ENCODE measurements at places on chromosomes 2 and 18.
A peak's percentile ranks its signal among the peaks of the same experiment; 100 is the strongest.

- DNase-seq, result peak; percentile 37
Observed at GRCh38 chr2:182077448-182078142, 91.9 kb downstream of the PPP1R1C start.

GRCh38 chr2:70957798-70958197 is 20.6 kb upstream of the ANKRD53 start:
- DNase-seq, result no peak

DNA sequence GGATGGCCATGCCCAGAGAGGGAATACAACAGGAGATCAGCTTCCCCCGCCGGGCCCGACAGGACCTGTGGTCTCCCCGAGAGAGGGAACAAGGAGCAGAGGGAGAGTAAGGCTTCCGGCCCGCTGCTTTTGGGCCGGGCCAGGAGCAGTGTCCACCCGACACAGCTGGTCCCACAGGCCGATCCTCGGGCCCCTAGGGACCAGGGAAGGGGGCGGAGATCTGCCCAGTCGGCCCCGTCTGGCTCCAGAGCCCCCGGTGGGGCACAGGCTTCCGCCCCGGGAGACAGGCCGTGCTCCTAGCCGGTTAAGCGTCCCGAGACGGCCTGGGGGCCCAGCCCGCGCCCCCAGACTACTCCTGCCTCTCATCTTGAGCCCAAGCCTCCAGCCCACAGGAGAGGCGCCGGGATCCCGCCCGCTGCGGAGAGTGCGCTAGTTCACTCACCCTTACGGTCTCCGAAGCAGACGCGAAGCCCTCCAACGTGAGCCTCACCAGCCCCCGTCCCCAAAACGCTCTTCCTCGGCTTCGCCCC is at the start of gene MCFD2:
TSS of gene MCFD2 (minus strand) at position 526 of the 530 bp plus-strand sequence. CDS start 6,635 bp downstream, outside the sequence.
- DNase-seq, result peak; percentile 76

GRCh38 chr2:222774941-222775340 is 85.9 kb upstream of the ACSL3 start:
- no peak for DNase-seq

GRCh38 chr2:5102823-5103222 is 589.4 kb upstream of the SOX11 start:
- DNase-seq, result no peak

GRCh38 chr2:197207106-197207505 is 103.5 kb downstream of the ANKRD44 start:
- DNase-seq, result no peak

DNA sequence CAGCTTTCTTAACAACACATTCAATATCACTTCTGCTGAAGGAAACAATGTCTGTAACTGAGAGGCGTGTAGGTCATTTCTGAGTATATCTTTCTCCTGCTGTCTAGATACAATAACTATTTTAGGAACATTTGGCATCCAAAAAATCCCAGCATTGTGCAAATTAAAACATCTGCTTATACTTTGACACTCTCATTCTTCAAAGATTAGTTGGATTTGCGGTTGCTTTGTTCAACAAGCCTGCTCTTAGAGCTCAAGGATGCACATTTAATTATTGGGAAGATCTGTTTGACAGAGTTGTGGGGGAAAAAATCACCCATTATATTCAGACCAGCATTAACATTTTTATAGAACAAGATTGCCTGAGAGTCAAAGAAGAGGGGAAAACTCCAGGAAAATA is 449.5 kb upstream of the HNRNPA3 start:
- DNase-seq, result no peak

GRCh38 chr2:85578243-85579180 is 1.1 kb downstream of the VAMP8 start:
- no peak for DNase-seq

- DNase-seq, result no peak
Observed at GRCh38 chr2:16251511-16252225, 311.3 kb downstream of the MYCN start.

- DNase-seq, result peak; percentile 1
Observed at GRCh38 chr2:181563101-181563692, 93.7 kb downstream of the CERKL start.

- DNase-seq, result no peak
Observed at GRCh38 chr2:40178171-40178778, 273.6 kb downstream of the SLC8A1 start.

DNA sequence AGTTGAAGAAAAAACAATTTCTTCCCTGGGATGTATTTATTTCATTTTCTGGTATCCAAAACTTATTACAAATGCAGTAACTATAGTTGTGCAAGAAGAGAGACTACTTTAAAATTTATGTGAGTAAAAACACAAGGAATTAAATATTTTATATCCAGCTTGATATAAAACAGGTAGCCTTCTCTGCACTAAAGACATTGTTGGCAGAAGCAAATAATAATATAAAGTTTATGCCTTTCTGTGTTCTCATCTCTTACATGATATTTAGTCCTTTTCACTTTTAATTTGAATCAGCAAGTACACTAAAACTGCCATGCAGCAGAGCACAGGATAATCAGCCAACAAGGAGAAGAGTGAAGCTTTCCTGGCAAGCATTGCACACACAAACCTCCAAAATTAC is 352.7 kb downstream of the ARL6IP6 start:
- no peak for DNase-seq

GRCh38 chr2:215514516-215514915 is 78.6 kb upstream of the FN1 start:
- DNase-seq, result no peak

GRCh38 chr2:31057691-31058090 is 80.5 kb downstream of the GALNT14 start:
- DNase-seq, result no peak

DNA sequence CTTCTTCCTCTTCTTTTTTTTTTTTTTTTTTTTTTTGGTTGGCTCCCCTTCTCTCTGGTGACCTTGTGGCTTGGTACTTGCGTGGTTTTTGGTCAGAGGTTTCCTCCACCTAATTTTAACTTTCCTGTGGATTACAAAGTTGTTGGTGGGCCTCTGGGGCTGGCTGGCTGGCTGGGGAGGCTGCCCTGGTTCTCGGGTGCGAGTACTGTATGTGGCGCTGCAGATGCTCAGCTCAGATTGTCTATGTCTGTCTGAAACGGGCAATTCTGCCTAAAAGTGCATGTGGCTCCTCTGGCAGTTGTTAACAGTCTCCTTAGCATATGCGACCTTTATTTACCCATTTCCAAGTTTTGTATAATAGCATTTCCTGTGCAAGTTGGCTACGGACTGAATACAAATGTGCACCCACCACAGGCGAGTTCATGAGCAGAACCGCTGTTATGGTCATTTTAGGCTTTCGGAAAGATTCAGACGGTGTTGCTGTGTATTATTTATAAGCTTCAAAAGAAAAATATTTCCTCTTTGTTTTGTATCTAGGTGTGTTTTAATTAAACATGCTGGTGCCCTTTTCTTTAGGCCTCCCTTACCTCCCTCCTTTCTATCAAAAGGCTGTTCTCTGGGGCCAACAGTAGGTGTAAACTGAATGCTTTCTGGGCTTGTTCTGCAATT is 4.4 kb downstream of the TBR1 start:
- DNase-seq, result no peak

- DNase-seq, result no peak
Observed at GRCh38 chr18:32315881-32316280, 126.0 kb downstream of the MEP1B start.

GRCh38 chr2:39437522-39438296 is 624 bp upstream of the MAP4K3 start:
- peak; percentile 32 for DNase-seq

DNA sequence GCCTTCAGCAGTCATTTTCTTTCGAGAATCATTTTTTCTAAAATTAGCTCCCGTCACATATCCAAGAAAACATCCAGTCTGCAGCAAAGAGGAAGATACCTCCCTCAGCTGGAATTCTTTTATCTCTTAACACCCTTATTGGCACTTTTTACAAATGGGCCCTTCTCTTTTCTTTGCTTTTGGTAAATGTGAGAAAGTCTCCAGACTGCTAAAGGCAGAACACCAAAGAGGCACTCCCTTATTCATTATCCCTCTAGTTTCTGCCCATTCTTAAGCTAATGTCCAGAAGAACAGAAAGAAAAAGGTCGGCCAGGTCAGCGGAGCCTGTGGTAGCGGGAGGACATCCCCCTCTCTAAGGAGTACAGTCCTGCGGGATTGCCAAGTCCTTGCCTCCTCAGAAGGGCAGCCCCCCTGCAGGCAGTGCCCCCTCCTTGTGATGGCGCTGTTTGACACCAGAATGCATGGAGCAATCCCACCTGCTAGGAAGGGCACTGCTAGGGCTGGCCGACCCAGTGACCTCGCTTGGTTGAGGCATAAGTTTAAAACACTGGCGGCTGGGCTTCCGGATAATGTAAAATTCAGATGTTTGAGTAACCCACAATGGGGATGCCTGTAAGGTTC is 34.0 kb downstream of the ST6GAL2 start:
- DNase-seq, result no peak
